Retinal pigment epithelial cell (primary cell): ENCODE measurements at places on chromosomes 1 and 21.

- no peak for DNase-seq
Measured at GRCh38 chr1:178628637-178629251, 96.3 kb upstream of the RALGPS2 start.

GRCh38 chr1:27879374-27880082 is 7.2 kb downstream of the THEMIS2 start:
- DNase-seq: no peak

- no peak for DNase-seq
Measured at GRCh38 chr1:48019714-48020315, 22.6 kb upstream of the TRABD2B start.

DNA sequence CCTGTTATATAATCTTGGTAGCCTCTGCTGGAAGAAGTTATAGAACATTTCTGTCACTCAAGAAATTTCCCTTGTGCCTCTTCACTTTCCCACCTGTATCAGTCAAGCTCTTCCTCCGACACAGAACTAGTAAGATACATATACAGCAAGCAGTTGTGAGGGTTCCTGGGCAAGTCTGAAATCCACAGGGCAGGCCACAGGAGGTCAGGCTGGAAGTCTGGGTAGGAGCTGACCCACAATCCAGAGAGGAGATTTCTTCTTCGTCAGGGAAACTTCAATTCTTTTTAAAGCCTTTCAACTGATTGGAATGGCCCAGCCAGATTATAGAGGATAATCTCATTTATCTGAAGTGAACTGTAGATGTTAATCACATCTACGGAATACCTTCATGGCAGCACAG is 96.4 kb upstream of the FMN2 start:
- DNase-seq: no peak

GRCh38 chr1:20648438-20648837 is 12.7 kb downstream of the DDOST start:
- no peak for DNase-seq

GRCh38 chr1:46284597-46285564 is 18.5 kb downstream of the LRRC41 start:
- no peak for DNase-seq
